ENCODE measurements at places on chromosomes 2 and 18.

DNA sequence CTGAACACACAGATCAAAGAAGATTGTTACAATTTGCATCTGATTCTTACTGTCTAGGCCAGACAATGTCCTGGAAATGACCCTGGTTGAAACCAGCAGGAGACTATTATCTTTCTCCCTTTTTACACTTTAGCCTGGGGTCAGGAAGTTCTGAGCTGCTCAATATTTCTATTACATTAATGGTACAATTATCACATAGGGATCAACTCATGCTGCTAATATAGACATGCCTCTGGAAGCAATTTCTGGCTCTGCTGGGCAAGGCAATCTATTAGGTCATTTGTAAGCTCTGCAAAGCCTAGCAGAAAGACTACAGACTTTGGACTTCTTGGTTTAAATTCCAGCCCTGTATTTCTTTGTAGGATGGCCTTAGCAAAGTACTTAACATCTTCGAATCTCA, 205.3 kb downstream of the LRP1B start:
- DNase-seq, result no peak

GRCh38 chr2:239306274-239307220, 94.3 kb downstream of the HDAC4 start:
- DNase-seq, result no peak

GRCh38 chr2:120785228-120785966, 49.7 kb downstream of the GLI2 start:
- no peak for DNase-seq

DNA sequence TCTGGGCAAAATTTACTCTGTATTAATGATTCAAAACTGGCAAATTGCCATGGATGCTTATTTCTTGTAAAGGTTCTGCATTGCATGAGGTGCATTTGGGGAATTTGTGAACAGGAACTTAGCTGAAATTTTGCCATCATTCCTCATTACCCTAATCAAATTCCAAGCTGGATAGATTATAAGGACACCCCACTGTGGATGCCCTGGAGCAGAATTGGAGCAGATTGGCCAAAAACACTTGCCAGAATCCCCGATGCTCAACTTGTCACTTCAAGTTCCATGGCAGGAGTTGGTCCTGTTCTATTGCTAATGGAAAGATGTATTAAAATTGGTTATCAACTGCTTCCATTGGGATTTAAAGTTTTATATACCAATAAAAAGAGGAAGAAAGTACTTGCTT, 237.9 kb downstream of the CCDC102B start:
- no peak for DNase-seq

GRCh38 chr2:156083763-156084493, 248.6 kb downstream of the NR4A2 start:
- DNase-seq, result no peak

DNA sequence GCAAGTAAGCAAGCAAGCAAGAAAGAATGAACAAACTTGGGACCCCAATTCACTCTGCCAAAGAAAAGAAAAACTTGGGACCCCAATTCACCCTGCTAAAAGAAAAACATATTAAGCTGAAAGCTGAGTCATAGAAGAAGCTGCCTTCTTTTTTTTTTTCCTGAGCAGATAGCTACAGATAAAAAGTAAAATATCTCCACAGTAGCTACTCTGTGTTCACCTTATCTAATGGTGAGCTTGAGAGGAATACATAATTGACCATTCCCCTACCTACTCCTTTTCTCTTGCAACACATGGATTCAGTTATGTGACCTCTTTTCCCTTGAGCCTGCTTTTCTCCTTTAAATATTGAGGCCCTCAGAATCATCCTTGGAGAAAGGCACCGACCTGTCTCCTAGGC, 63.0 kb downstream of the MCFD2 start:
- DNase-seq, result no peak

- no peak for DNase-seq
These were observed 309.9 kb downstream of the PIEZO2 start for GRCh38 chr18:10839421-10839820.

DNA sequence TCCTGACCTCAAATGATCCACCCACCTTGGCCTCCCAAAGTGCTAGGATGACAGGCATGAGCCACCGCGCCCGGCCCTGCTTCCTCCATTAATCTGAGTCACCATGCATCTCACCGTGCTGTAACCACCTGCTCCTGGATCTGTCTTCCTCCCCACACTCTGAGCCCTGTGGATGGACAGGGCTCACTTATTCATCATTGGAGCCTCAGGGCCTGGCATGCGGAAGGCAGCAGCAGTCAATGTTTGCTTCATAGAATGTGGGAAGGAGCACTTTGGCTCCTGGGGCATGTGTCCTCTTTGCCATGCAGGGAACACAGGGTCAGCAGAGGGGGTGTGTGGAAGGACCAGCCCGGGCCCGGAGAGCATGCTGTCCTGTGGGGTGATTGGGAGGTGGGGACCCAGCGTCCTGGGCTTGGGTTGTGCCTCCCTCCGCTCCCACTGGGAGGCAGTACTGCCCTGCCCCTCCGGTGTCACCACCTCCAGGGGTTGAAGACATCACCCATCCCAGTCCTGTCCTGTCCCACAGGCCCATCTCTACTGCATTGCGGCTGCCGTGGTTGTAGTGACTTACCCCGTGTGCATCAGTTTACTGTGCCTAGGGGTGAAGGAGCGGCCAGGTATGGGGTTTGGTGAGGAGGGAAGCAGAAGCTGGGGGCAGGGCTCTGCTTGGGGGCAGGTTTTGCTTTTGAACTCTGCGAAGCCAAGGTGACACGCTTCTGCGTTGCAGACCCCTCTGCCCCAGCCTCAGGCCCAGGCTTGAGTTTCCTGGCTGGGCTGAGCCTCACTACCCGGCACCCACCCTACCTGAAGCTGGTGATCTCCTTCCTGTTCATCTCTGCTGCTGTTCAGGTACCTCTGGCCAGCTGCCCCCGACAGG, 11.5 kb downstream of the MFSD2B start:
- DNase-seq, result no peak

DNA sequence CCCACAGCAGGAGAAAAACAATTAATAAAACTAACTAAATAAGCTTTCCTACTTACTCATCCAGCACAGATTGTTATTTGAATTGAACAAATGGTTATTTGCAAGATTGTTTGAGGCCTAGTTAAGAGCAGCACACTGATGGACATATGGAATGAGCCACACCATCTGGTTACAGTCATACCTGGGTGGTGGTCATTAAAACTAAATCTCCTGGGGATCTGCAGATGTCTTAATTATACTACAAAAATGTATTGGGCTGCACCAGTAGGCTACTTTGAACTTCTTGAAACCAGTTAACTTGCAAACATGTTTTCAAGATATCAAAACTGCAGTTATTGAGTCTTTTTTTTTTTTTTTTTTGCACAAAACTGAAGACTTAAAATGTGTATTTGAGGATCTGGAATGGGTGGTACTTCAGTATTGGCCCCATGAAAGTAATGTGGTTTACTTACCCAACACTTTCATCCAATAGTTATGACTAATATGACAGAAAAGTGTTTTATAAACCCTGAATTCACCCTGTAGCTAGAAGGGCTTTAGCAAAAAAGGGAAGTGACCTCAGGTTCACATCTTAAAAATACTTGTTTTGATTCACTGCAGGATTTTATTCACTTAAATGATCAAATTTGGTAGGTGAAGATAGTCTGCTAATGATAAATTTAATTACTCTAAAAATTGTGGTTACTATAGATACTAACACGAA, 10.8 kb downstream of the AGFG1 start:
- DNase-seq, result no peak

DNA sequence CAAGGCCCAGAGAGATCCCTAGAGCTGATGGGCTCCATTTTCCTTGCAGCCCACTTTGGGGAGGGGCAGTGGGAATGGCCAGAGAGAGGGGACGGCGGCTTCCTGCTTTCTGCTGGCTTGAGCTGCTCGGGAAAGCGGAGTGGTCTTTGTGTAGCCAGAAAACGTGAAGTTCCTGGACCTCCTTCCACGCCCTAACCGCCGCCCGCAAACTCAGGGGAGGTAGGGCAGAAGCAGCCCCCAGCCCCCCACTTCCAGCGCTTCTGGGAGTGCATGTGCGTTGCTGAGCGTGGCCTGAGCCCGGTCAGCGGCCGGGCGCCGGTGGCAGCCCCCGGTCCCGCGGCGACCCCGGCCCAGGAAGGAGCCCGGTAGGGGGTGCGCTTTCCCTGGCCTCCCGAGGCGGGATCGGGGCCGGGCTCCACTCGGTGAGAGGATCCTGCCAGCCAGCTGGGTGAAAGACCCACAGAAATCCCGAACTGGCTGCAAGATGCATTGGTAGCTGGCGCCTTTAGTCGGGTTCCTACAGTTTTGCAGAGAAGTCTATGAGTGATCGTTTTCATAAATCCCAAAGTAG, 25.3 kb upstream of the BOD1L2 start:
- DNase-seq, result no peak

DNA sequence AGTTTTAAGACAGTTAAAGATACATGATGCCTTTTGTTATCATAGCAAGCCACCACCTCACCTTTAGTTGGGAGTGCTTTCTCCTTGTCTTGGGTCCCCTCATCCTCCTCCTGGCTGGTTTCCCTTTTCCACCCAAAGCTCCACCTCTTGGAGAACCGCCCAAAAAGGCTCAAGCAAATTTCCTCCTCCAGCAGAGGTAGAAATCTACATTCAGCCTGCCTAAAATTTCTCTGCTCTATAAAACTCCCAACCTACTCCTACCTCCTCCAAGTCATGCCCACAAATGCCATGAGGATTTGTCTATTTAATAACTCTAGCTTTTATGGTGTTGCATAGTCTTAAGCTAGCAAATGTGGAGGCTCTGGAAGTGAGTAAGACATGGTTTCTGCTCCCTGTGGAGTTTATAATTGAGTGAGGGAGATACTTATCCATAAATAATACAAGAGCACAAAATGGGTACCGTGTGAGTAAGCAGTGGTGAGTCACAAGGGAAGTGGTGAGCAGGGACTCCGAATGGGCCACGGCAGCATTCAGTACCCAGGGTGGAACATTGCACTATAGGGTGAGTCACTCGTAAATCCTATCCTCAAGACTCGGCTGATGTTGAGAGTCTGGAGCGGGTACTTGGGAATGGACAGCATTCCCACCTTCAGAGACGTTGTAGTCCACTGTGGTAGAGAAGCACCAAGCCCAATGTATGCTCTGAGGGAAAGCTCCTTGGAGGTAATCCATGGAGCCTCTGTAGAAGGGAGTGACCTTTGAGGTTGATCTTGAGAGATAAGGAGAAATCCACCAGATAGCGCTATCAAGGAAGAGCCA, 146.3 kb downstream of the RTN4 start:
- DNase-seq, result no peak

- DNase-seq, result no peak
These were observed 78.9 kb downstream of the NRXN1 start for GRCh38 chr2:50953021-50953420.
